ENCODE measurements at places on chromosomes 4 and X.

GRCh38 chr4:953574-953915 lies 19.8 kb downstream of the DGKQ start:
- DNase-seq, result no peak

DNA sequence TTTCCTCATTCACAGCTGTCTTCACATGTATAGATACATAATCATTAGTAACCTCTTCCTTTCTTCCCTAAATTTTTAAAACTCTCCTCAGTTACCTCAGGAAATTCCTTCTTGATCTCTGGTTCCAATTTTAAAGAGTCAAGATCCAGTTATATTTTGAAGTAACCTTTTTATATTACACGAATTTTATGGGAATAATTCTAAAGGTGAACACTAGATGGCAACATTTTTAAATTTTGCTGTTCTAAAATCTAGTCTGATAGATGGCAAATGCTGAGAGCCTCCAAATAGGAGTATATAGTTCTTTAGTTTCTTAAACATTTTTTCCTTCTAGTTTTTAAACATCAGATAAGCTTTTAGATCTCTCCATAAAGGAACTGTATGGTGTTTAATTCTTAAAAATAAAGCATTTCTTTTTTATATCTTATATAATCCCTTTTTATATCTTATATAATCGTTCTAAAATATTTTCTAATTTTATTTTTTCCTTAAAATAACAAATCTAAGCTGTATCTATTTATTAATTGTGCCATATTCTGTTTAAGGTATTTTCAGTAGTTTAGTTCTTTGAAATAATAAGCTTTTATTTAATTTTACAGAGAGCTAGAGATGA lies 37.9 kb upstream of the PAPSS1 start:
- DNase-seq, result no peak

GRCh38 chr4:79249881-79250503 lies 75.9 kb downstream of the NAA11 start:
- no peak for DNase-seq

- no peak for DNase-seq
These were observed 120.3 kb downstream of the ARHGAP24 start for GRCh38 chr4:85595098-85595775.

DNA sequence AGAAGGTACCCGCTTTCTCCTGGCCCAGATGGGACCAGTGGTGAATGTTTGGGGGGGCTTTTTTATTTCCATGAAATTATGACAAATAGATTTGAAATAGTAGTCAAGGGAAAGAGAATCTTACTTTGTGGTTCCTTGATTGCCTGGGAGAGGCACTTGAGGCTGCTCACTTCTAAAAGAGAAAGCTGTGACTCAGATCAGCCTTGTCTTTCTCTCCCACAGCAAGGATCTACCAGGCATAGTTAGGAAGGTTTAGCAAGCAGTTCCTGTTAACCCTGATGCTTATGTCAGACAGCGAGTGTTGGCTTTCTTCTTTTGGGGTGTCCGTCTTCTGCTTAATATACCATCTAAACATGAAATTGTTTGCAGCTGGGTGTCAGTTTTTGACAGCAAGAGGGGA lies 114.5 kb downstream of the TSPAN7 start:
- no peak for DNase-seq

GRCh38 chrX:100643956-100644860 lies at the start of gene SRPX2:
Gene SRPX2 (plus strand): TSS chrX:100644199. CDS start chrX:100646323, 2,124 bp downstream.
- DNase-seq, result no peak

DNA sequence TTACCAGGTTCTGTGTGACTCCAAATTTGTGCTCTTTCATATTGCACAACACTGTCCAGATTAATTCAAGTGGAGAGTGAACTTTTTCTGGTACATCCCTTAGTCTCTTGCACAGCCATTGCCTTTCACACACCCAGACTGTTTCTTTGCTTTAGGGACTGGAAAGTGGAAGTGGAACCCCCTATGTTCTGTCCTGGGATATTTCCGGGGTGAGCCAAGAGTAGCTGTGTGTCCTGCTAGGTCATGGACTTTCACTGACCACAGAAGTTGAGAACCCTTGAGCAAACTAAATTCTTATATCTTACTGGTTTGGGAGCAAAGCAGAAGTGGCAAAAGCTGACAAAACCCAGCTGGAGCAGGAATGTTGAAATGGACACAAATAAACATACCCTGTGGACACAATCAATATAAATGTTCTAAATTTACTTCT lies 10.3 kb upstream of the VSIG4 start:
- no peak for DNase-seq

DNA sequence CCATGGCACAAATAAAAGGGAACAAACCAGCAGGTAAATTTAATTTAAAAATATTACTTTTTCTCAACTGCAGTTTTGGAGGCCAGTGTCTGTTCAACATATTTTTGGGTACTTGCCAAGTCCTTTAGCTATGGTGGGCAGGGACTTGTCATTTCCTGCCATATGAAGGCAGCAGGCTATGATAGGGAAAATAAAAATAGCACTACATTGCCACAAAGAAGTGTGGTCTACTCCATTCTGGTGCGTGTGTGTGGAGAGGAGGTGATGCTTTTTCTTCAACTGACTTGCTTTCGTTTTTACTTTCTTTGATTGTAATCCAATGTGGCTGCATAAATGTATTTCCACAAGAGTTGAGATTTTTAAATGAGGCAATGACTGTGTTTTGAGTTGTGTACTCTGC lies 17.2 kb downstream of the GPR174 start:
- DNase-seq, result no peak

- no peak for DNase-seq
These were observed 66.6 kb downstream of the METTL14 start for GRCh38 chr4:118751629-118752323.

- no peak for DNase-seq
These were observed 866 bp downstream of the RBM46 start for GRCh38 chr4:154781983-154782293.

DNA sequence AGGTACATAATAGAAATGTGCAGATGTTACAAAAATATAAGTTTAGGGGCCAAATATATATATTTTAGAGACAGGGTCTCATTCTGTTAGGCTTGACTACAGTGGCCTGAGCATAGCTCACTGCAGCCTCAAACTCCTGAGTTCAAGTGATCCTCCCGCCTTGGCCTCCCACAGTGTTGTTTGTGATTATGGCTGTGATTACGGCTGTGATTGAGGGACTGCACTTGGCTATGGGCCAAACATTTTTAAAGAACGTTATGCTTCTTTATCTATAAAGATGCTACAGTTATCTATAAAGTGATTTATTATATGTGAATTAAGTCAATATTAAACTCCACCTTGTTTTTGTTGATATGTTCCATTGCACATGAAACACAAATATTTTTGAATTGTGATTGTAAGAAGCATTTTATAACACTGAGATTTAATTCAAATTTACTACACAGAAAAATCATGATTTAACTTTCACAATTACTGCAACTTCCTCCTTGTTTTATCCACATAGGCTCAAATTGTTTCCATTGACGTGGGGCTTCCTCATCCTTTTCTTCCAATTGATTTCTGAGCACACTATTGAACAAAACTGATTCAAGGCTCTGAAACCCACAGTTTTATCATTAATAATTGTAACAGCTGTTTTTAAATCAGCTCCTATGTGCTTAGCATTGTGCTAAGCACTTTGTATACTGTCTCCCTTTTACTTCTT lies 68.4 kb upstream of the BMPR1B start:
- no peak for DNase-seq

DNA sequence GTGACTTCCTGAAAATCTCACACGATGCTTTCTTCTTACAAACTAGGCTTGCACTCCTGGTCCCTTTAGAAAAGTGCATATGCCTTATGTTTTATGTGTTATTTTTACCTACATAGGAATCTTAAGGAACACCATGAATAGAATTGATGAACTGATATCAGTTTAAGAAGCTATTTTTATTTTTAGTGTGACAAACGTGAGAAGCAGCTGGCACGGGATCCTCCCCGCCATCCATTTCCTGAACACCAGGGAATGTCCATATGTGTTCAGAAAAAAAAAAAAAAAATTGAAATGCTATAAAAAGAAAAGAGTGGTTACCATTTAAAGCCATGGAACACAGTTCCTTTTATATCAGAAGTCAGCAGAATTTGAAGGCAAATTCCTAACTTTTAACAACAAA lies 1096.1 kb upstream of the PRKX start:
- no peak for DNase-seq

- no peak for DNase-seq
These were observed 151.9 kb upstream of the SLC7A11 start for GRCh38 chr4:138393886-138394610.

DNA sequence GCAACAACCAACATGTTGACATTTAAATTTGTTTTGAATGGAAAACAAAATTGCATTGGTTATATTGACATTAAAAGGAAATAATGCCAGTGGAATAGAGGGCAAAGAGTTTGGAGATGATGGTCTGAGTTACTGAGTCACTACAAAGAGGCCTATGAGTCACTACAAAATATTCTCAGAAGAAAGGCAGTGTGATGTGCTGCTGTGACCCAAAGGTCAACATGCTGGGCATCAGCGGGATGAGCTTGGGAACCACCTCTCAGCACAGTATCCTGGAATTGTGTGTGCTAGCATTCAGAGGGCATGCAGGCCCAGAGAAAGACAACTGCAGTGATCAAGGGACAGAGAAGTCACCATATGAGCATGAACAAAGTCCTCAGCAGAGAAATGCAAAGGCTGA lies 2.8 kb downstream of the CMC4 start:
- no peak for DNase-seq

DNA sequence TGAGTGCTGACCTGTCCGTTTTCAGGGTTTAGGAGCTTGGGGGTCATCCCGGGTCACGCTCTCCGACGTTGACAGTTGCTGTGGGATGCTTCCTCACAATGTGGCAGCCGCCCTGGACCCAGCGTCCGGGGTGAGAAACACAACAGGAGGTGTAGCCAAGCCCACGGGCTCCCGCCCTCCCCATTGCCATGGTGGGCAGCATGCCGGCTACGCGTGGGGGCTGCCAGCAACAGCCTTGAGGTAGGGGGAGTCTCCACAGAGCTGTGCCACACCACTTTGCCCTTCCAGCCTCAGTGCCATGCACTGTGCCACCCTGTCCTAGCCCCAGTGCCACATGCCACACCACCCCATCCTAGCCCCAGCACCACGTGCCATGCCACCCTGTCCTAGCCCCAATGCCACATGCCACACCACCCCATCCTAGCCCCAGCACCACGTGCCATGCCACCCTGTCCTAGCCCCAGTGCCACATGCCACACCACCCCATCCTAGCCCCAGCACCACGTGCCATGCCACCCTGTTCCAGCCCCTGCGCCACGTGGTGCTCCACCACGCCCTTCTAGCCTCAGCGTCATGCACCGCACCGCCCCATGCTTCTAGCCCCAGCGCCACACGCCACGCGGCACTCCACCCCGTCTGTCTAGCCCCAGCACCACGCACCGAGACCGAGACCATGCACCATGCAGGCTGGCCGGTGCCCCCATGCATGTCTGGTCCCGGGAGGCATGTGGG lies 8.5 kb upstream of the HGFAC start:
- no peak for DNase-seq

DNA sequence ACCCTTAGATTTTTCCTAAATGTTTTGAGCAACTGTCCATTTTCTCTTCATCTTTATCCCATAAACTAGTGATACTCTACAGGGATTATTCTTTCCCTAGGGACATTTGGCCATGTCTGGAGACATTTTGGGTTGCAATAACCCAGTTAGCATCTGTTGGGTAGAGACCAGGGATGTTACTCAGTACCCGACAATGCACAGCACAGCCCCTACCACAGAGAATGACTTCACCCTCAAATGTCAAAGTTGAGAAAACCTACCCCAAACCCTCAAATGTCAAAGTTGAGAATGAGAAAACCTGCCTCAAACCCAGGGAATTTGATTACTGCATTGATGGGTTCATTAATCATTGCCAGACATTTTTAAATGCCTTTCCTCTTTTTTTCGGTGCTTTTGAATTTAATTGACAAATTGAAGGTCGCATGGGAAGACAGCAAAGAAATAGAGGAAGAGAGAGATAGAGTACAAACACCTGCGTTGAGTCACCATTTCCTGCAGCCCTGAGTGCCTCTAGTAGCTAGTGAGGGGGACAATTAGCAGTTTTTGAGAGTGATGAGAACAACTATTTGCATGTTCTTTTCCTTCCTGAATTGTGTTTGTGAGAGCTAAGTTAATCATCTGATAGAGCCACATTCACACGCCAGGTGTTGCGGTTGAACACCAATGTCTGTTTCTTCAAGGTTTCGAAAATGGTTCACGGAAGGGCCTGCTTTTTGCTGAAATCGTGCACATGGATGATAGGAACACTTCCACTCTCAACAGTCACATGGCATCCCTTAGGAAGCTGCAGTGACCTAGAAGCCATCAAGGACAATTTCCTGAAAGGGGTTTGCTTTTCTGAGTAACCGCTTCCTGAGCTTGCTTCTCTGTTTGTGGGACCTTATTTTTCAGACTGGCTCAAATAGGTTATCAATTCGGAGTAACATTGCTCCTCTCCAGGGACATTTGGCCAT lies 203.9 kb upstream of the VCX3A start:
- no peak for DNase-seq

GRCh38 chr4:18105030-18106011 lies 83.8 kb upstream of the LCORL start:
- DNase-seq, result no peak
